ENCODE measurements at places on chromosomes 1 and 21. TPM values are rescaled to one million over a fixed set of nuclear protein-coding genes. Genes with fewer than 3 reads are reported as not detected.

GRCh38 chr1:158095737-158096335 lies 84.9 kb upstream of the CD1D start:
- H3K27ac ChIP-seq: no peak overlapping the region
- H3K4me1 ChIP-seq: no peaks in the 10 kb centered on the region
- H3K27me3 ChIP-seq: no peaks in the 10 kb centered on the region
- no peak overlapping the region for H3K4me3 ChIP-seq
- peaks cover 44% of the 10 kb centered on the region for H3K36me3 ChIP-seq

Gene PEX19
- 57.4 TPM for total RNA-seq

- H3K27ac ChIP-seq: no peak overlapping the region
- H3K36me3 ChIP-seq: no peaks in the 10 kb centered on the region
- no peaks in the 10 kb centered on the region for H3K27me3 ChIP-seq
- no peak overlapping the region for H3K4me3 ChIP-seq
- no peaks in the 10 kb centered on the region for H3K4me1 ChIP-seq
- no peak for DNase-seq
Observed at GRCh38 chr1:224867715-224868114, 61.8 kb upstream of the DNAH14 start.

- H3K4me3 ChIP-seq: no peak overlapping the region
- H3K27ac ChIP-seq: no peak overlapping the region
- H3K27me3 ChIP-seq: no peaks in the 10 kb centered on the region
- H3K4me1 ChIP-seq: no peaks in the 10 kb centered on the region
- no peaks in the 10 kb centered on the region for H3K36me3 ChIP-seq
Observed at GRCh38 chr1:178651742-178652141, 73.3 kb upstream of the RALGPS2 start.

DNA sequence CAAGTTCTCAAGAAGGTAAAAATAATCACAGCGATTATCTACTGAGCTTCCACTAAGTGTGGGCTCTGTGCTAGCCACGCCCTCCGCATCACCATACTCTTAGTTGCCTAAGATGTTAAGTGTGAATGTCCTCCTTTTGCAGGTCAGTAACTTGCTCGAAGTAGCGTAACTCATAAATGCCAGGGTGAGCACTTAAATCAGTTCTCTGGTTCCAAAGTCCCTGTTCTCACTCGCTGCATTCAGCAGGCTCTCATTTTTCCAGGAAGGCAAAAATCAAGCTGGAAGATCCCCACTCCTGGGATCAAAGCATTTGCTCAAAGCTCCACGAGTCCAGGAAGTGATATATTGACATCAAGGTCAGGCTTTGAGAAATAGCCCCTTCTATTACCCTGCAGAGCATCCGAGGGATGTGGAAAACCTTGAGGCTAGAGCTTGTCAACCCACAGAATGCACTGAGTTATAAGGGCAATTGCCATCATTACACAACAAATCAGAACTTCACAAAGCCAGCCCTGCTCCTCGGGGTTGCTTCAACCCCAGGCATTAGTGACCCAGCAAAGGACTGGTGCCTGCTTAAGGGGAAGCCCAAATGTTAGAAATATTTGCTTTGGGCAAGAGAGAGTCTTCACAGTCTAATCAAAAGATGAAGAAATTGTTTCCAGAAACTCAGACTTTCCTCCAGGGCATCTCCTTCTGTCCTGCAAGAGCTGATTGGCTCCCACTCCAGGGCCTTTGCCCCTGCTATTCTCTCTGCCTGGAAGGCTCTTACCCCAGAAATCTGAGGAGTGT lies 19.5 kb downstream of the SLC30A1 start:
- no peaks in the 10 kb centered on the region for H3K27me3 ChIP-seq
- no peak for DNase-seq
- H3K36me3 ChIP-seq: no peaks in the 10 kb centered on the region

Gene TMEM201
- total RNA-seq: 5.8 TPM

DNA sequence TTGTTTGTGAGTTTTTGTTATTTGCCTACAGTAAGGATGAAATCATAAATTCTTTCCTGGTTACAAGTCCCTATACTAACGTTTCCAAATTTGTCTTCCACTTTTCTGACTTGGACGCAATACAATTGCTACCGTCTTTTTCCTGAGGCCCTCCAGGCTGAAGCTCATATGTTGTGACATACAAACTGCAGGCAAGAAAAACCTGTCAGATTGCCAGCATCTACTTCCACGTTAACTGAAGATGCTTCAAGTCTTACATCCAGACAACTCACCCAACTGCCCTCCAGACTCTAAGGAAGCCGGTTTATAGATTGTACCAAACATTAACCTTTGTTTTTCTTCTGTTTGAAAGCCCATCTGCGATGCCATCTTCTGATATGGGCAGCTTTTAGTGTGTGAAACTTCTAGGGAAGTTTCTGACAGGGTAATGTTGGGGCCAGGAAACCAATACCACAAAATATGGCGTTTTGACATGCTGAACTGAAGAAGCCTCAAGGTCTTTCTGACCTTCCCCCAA lies 21.4 kb upstream of the RNF11 start:
- no peaks in the 10 kb centered on the region for H3K27me3 ChIP-seq
- no peaks in the 10 kb centered on the region for H3K4me1 ChIP-seq
- DNase-seq: no peak

Gene RYR2
- total RNA-seq: 6.1 TPM

All from sigmoid colon (tissue), 7 donors.